ENCODE measurements at places on chromosomes 4 and X.

DNA sequence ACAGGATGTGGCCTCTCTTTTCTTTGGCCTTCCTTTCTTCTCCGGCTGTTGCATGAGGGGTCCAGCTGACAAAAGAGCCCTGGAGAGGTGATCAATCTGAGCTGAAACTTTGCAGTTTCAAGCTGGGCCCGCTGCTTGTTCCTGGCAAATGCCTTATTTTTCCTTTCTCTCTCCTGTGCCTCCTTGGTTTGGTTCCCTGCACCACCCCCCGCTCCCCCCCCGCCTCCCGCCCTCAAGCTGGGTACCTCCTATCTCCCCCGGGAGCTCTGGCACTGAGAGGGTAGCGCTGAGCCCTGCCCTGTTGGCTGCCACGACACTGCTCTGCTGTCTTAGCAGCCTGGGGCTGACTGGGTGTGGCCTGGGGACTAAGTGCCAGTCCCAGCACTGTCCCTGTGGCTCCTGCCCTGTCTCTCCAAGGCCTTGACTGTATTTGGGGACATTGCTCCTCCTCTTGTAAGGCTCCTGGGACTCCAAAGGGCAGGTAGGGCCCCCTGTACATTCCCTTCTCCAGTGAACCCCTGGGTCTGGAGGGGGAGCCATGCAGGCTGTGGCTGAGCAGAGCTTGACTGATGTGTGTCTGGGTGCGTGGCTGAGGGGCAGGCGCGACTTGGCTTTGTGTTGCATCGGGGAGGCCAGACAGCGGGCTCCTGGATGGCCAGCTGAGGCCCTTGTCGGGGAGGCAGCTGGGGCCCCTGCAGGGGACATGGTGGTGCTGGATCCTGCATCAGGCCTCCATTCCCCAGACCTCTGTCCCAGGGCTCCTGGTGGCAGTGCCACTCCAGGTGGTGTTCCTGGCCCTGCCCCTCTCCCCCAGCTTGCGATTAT is 1.1 kb downstream of the PLXNA3 start:
- DNase-seq = no peak

GRCh38 chrX:38939067-38939466 is 137.8 kb downstream of the MID1IP1 start:
- DNase-seq = no peak

DNA sequence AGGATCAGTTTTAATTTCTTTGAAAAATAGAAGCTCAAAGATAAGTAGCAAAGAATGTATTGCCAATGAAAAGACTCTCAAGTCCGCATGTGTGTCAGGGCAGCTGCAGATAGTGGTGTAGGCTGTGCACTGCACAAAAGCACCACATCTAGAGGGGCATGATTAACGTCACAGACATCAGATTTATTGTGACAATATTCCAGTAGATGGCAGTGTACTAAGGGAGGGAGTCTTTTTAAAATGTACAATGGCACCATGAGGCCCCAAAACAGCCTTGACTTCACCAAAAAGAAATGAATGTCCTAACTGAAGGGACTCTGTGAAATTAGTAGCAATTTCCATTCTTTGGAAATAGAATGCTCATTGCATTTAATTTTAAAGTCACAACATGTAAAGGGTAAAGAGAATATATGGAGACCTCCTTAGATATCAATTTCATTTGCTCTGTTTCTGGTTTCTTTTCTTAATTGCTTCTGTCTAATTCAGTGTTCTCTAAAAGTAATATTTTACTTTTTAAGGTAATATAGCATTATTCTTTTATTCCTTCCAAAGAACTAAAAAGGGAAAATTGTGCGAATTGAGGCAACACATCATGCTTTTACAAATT is 98.4 kb downstream of the ZNF827 start:
- no peak for DNase-seq

DNA sequence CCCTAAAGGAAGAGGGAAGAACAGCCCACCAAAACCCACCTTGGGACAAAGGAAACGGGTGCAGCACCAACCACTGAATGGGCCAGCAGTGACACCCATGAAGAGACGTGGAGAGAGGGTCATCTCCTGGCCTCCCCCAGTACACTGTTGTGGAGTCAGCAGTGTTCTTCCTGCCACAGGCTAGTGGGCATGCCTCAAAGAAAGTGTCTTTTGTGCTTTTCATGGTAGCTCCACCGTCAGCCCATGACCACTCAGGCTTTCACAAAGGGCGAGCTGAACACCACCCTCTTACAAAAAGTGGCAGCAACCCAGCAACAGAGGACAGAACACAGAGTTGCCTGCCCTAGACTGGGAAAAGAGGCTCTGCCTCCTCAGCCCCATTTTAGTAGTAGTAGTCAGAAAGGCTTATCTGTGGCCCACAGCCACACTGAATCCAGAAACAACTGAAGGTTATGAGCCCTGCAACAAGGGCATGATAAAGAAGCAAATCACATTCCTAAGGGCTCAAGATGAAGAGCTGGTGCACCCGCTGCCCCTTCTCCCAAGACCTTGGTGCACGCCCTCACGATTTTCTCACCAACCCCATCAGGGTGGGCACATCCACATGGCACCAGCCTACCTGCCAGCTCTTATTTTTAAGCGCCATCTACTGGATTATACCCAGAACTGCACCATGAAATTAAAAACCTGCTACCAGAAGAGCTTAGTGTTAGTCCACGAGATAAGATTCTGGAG is 53.1 kb downstream of the RAB28 start:
- no peak for DNase-seq

DNA sequence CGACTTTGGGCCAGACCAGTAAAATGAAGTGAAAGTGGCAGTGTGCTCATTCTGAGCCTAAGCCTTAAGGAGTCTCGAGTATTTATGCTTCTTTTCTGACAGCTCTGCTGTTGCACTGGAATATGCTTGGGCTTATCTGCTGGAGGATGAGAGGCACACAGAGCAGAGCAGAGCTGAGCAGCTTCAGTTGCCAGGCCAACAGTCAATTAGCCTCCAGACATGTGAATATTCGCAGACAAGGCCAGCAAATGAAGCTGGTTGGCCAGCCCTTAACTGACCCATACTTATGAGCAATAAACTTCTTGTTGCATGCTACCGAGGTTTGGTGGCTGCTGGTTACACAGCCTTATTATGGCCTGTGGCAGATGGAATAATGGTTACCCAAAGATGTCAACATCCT is 203.0 kb upstream of the GEMIN8 start:
- no peak for DNase-seq

All from GM04503 (cell line).